Natural killer cell treated with Interleukin-12 subunit alpha and Interleukin-12 subunit beta and Interleukin-15 and Interleukin-18, amount 100 ng/mL, for 72 hours (primary cell): ENCODE measurements at places on chromosomes 1 and 21.

- no peak for DNase-seq
Observed at GRCh38 chr21:34113842-34114241, 40.5 kb downstream of the MRPS6 start.

- no peak for DNase-seq
Observed at GRCh38 chr1:151147132-151147503, 687 bp upstream of the SEMA6C start.

GRCh38 chr1:225652729-225653462 is at the start of gene ENAH:
Gene ENAH (minus strand): TSS chr1:225653123. CDS start chr1:225652690, 433 bp downstream.
- no peak for DNase-seq

DNA sequence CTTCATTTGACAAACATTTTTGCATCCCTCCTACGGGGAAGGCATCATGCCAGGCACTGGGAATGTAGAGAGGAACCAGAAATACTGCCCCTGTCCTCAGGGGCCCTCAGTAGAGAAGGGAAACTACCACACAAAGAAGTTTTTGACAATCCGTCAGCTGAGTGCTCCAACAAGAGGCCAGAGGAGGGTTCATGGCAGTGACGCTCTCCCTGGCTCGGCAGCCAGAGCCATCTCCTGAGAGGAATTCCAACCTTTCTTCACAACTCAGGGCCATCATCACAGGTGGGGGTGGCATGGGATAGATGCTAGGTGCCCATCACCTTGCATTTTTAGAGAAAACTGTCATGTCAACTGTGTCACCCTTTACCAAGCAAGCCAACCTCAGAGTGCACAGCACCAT is 154.1 kb downstream of the HIVEP3 start:
- no peak for DNase-seq

DNA sequence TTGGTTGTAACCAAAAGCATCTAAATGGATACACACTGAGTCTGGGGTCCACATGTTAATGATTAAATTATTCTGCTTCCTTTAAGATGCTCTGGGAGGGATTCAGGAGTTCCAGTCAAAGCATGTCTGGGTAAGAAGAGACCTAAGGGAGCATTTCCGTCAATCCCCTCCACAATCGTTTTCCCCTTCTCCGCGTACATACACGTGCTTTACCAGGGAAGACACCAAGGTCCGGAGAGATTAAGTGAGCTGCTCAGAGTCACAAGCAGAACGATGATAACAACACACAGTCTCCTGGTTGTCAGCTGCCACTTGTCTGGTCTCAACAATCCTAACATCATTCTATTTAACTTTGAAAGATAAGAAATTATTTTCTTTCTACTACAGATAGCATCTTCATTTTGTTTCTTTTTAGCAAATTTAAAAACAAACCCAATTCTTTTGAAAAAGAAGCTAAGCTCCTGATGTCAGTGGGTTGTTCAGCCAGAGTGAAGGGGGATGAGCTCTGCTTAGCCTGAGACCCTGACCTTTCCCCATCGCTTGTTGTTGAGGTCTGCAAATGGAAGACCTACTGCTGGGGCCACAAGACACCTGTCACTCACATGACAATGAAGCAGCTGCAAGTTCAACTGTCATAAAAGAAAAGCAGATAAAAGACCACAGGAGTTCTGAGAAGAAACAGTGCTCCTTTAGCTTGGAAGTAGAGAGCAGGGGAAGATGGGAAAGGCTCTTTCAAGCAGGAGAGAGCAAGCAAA is 4.5 kb downstream of the PAFAH2 start:
- DNase-seq = no peak

- DNase-seq = no peak
Observed at GRCh38 chr1:220691053-220691684, 1.0 kb downstream of the C1orf115 start.

GRCh38 chr1:101188331-101188730 is 48.5 kb upstream of the S1PR1 start:
- no peak for DNase-seq

DNA sequence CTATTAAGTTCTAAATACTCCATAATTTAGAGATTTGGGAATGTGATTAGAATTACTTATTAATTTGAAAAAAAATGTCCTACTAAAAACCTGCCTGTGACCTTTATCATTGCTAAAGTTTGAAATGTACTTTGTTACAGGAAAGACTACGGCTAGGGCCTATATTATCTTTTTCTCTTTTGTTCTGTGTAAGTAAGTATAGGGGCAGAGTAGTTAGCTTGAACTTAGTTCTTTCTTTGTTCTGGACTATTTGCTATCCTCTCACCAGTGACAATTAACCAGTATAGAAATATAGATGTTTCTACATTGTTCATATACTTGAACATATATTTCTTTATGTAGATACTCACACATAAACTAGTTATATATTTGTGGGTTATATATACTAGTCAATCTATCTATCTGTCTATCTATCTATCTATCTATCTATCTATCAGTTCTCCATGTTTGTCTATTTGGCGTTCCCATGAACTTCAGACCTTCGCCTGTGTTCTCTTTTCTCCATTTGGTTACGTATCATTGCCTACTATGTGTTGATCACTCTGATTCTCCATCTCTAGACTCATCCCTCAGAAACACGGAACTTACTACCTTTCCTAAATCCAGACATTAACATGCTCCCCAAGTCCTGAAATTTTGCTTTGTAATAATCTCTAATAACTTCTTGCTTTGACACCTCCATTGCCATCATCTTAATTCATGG is 3.3 kb downstream of the PTPRC start:
- DNase-seq = no peak

GRCh38 chr1:162929177-162929576 is 68.2 kb upstream of the CCDC190 start:
- no peak for DNase-seq

DNA sequence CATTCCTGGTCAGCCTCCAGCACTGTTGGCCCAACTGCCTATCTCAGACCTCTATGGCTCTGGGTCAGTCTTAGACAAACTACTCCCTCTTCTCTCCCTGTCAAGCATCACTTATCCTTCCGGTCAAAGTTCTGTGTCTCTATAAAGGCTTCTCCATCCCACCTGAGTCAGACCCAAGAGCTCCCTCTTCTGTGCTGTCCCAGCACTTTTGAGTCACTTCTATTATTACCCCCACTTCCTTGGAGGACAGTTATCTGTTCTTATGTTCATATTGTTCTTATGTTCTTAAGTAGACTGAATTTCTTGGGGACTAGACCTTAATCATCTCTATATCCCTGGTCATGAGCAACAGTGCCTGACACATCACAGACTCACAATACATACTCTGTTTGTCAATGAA is 29.2 kb upstream of the IL10 start:
- DNase-seq = no peak

GRCh38 chr1:23908453-23909341 is 4.5 kb downstream of the CNR2 start:
- DNase-seq = peak; percentile 70

DNA sequence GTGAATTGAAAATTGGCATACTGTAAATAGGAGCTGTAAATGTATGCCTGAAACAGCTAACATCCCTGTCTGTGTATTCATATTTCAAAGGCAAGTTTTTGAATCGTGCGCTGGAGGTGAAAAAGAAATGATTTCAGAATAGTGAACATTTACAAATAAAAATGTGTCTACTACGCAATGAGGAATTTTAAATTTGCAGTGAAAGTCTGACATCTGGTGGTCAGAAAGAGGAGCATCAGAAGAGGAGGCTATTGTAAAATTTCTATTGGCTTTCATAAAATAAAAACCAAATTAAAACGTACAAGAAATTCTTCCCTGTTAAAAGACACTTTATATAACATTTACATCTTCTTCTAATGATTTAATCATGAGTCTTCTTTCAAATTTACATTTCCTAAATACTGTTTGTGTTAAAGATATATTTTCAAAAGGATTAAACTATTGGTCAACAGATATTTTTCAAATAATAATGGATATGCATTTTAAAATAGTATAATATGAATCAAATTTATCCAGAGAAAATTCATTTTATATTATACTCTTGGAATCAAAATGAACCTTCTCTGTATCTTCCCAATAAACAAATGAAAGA is 113.7 kb upstream of the RRP15 start:
- DNase-seq = no peak

DNA sequence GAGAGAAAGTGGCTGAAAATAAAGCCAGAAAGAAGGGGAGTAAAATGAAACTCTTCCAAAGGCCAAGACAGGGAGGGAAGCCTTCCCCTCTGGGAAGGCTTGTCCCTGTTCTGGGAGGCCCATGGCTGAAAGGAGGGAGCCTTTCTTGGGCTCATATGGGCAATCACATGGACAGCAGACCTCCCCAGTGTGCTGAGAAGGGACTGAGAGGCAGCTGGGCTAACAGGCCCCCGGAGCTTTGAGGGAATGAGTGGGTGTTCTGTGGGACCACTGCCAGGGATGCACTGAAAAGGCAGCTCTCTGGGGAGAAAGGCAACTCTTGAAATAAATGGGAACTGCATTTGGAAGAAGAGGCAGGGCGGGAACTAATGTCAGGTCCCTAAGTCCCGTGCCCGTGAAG is 39.1 kb downstream of the KANK4 start:
- DNase-seq = peak; percentile 25

- no peak for DNase-seq
Observed at GRCh38 chr1:47194311-47194710, 4.5 kb upstream of the PDZK1IP1 start.

- DNase-seq = no peak
Observed at GRCh38 chr21:22201126-22201525, 1202.9 kb downstream of the NCAM2 start.

DNA sequence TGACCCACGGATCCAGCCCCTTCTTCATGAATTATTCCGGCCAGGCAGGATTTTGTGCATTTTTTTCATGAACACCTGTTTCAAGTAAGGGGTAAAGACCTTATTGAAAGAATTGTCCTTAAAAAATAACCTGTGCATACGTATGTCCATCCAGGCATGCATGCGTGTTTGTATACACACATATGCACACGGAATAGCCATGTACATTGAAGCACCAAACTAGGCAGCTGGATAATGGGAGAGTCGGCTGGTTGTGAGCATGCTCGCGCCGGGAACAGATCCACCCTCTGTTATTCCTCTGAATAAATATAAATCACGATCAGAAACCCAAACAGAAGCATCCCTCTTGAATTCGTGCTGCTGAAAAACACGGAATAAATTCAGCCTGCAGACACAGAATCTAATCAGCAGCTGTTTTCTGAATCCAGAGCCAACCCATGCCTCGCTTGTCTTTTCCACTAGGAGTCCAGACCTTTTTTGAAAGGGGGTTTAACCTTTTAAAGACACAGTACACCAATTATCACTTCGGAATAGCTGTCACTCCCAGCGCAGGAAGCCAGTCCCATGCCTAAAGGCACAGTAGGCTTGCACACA is at the start of gene HIVEP3:
Gene HIVEP3 (minus strand): TSS at position 473 of the 594 bp plus-strand sequence.
- DNase-seq = no peak

DNA sequence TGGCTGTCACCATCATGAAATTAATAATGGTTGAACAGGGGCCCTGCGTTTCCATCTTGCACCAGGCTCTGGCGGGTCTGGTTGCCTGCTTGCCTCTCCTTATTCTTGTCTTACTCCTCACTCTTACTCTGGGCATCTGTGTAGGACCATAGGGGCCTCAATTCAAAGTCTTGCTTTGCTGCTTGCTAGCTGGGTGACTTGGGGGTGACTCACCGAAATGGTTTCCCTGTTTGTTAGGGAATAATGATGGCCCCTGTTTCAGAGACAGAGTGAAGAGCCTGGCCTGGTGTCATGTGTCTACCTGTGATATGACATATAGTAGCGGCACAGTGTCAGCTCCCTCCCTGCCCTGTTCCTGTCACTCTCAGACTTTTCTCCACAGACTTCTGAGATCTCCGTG is 24.6 kb downstream of the KCNC4 start:
- no peak for DNase-seq

GRCh38 chr1:178533121-178533946 is 20.4 kb downstream of the TEX35 start:
- DNase-seq = no peak

GRCh38 chr1:7938070-7938469 is 2.6 kb downstream of the TNFRSF9 start:
- no peak for DNase-seq

- no peak for DNase-seq
Observed at GRCh38 chr1:164712131-164713036, 153.4 kb downstream of the PBX1 start.

GRCh38 chr1:214503553-214503952 is 47.8 kb downstream of the PTPN14 start:
- no peak for DNase-seq

DNA sequence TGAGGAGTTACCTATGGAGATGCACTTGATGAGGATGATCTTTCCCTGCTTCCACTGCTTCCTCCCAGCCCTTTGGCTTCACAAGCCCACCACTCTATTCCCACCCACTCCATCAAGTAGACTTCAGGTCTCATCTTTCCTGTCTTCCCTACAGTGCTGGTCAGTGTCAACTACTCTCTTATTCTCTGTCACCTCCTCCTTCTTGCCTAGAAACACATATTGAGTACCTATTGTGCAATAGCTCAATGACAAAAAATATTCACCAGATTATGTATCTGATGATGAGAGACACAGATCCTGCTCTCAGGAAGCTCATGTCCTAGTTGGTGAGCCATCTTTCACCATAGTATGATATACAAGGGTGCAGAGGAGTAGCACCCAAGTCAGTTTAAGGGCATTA is 82.2 kb upstream of the NFASC start:
- DNase-seq = no peak

DNA sequence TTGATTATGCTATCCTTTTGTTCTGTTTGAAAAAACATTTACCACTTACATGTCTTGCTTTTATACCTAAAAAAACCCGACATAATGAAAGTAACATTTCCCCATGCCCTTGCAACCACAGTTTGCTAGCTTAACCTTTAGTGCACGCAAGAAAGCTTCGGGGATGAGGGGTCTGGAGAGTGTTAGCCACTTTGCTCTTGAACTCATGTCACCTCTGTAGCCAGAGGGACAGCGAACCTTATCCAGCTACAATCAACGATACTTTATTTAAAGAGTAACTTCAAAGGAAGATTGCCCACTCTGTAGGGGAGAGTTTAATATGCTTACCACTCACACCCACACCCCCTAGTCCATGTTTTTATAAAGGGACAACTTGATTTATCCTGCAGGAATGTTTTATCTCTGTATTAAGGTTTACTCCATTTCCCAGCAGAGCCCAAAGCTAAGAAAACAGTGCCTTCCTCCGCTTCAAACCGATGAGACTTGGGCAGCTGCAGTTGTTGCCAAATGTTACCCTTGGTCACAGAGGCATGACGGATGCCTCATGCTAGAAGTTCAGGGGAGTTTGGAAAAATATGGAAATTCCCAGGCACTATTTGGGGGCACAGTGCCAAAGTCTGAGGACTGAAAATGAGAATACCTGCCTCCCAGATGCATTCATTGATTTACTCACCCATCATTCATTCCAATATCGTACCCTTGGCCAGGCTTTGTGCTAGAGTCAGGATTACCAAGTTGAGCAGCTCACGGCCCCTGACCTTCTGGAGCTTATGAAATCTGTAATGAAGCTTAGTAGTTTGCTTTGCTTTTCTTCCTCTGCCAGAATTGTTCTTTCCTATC is 61.4 kb upstream of the VCAM1 start:
- DNase-seq = no peak
